NCI-H2107 (cell line): ENCODE measurements at places on chromosomes 5 and 9.

DNA sequence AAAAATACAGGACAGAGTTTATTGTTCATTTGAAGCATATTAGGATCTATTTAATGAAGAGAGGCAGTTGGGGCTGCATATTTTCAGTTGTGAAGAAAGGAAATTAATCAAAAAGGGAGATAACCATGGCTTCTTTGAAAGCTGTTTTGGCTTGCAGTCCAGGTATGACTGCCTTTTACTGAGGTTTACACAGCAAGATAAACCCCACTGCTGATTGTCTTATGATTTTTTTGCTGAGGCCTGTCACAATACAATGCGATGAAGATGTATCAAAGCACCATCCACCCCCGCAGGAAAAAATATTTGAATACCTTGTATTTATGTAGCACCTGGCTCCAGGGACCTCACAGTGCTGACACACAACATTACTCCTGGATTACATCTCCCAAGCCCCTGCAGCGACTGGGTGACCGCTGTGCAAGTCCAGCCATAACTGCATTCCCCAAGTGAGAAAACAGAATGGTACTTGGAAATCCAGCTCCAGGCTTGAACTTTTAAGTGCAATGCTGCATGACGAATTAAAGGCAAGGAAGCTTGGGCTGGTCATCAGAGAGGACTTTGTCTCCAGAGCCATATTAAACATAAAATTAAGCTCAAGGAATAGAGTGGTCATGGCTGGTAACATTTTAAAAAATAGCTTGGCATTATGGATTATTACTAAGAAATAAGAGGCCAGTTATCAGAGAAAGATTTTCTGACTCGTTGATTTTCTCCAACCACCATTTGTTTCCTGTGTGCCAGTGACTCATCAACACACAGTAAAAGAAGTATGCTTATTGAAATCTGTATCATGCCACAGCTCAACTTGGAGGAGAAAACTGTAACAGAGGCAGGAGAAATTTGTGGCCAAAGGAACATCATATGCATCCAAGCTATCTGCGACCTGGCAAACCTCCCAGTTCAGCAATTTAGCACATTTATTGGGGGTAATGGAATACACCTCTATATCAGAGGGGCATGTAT, 374.2 kb downstream of the MAN2A1 start:
- no peak for DNase-seq

DNA sequence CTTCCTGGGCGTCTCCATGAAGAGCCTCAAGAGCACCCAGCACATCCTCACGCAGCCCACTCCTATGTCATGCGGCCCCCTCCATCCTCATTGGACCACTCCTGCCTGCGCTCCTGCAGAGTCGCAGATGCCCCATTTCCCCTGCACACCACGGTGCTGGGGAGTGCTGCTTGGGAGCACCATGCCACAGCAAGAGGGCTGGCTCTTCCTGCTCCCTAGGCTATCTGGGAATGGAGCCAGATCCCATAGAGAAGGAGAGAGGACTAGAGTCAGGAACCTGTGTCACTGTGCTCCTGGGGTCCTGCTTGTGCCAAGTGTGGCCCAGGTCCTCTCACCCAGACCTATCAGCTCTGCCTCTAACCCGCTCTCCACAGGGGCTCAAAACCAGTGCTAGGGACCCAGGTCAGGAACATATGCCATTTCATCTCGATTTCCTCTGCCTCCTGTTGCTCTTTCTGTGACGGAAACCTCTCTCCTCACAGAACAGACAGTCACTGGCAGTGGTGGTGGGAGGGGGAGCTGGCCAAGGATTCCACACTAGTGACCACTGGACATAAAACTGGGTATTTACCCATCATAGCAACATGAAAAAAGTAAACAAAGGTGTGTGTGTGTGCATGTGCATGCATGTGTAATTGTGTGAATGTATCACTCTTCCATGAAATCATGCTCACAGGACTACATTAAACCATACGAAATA, 178.4 kb downstream of the TTLL11 start:
- DNase-seq: no peak

DNA sequence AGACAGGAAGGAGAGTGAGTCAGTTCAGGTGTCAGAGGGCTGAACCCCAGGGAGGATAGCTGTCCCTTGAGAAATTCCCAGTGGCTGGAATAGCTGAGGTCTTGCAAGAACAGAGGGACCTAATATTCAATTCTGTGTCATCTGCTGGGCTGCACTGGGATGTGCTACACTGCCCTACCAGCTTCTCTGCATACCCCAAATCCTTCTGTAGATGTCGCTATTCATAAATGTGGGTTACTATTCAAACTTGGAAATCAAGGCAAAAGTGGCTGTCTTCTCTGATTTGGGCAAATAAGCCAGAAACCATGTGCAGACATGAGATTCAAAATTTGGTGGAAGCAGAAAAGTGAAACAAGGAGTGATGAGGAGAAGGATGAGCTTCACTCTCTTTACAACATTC, 16.3 kb downstream of the TNFSF8 start:
- DNase-seq: no peak

DNA sequence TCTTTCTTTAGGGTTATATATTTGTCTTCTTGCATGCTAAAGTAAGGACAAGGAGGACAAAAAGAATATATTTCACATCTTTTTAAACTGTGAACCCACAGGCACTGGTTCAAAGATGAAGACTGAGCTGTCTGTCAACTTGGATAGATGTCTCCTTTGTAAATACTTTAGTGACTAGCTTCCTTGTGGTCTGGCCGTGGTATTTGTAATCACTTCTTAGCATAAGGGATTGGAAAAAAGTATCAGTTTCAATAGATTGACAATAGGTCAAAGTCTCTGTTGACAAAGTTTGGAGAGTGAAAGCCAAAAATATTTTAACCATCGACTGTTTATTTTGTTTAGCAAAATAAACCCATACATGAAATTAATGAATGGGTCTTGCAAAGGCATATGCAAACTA, 91.4 kb downstream of the TMEM167A start:
- DNase-seq: no peak

DNA sequence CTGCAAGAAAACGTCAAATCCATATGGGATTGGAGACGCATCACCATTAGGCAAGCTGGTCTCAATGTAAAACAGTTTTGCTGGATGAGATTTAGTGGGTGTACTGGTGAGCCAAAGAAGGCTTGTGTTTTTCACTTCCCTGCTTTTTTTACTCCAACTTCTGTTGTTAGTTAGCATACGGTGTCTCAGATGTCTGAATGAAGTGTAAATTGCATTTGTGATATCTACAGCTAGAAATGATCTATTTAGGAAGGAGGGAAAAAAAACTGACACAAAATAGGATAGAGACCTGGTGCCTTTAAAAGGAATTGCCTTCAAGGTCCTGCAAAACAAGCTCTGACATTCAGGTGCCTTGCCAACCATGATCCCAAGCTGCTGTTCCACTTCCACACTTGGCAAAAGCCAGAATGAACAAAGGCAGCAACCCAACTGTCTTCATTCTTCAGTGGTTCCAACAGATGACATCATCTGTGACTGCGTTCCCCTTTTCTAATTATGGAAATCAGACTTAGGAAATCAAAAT, 104.2 kb upstream of the RAI14 start:
- no peak for DNase-seq

GRCh38 chr5:124952079-124952478, 205.6 kb upstream of the ZNF608 start:
- no peak for DNase-seq

- no peak for DNase-seq
These were observed 19.0 kb downstream of the SPDL1 start for GRCh38 chr5:169602535-169602934.

GRCh38 chr5:160473681-160474080, 52.0 kb downstream of the PTTG1 start:
- DNase-seq: no peak

DNA sequence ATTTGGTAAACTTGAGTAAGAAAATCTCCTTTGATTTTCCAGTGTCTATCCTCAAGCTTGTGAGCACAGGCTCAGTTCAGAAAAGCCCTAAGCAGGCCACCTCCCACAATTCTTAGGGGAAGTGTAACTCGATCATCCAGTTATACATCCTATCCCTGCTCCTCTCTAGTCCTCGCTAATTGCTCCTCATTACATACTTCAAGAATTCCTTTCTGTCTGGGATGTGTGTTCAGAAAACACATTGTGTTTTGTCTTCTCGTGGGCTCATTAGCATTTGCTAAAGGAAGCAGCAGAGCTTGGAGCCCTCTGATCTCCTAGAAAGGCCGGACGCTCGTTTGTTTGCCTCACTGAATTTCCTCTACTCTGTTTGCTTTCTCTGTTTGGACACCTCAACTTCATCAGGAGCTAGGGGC, 268.2 kb upstream of the RFX3 start:
- DNase-seq: peak; percentile 23

DNA sequence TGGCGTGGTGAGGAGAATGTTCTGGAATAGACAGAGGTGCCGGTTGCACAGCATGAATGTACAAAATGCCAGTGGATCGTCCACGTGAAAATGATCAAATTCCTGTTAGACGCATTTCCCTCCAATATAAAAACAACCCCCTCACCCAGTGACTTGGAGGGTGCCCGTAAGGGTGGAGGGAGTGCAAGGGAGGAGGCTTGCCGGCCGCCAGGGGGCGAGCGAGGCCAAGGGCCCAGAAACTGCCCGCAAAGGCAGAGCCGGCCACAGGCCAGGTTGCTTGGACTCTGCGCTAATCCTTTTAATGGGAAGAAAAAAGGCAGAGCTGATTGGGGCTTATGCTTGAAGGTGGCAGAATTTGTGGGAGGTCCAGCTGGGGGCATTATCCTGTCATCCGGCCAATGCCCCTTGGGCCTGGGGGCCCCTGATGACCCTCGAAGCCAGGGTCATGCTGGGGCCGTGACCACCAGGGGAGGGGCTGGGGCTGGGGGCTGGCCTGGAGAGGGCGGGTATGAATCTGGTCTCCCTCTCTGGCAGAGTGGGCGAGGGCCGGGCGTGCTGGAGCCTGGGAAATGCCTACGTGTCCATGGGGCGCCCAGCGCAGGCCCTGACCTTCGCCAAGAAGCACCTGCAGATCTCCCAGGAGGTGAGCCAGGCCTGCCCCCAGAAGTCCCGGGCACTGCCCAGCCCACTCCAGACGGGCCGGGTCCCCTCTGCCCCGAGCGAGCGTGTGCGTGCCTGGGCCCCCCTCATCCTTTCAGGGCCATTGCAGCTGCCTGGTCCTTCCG, 12.0 kb downstream of the GPSM1 start:
- DNase-seq: no peak

DNA sequence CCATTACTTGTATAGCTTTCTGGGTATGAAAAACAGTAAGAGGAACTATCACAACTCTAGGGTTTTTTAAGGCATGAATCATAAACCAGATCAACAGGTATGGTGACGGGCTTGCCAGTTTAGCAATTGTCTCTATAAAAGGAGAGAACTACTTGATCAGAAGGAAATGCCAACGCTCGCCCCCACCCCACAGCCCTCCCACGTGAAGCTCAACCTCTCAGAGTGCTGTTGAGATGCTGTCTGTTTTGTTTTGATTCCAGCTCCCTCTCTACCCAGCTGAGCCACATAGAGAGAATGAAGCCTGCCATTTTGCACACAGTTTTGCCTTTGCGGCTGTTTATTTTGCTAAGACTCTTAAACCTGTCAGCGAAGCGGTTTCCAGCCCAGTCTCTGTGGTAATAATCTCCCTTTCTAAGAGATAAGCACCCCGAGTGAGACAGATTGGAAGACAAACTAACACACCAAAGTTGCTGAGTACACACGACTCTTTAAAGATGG, 257.9 kb upstream of the ANKRD55 start:
- no peak for DNase-seq

- no peak for DNase-seq
These were observed 146.6 kb downstream of the CTNND2 start for GRCh38 chr5:11757661-11758060.

DNA sequence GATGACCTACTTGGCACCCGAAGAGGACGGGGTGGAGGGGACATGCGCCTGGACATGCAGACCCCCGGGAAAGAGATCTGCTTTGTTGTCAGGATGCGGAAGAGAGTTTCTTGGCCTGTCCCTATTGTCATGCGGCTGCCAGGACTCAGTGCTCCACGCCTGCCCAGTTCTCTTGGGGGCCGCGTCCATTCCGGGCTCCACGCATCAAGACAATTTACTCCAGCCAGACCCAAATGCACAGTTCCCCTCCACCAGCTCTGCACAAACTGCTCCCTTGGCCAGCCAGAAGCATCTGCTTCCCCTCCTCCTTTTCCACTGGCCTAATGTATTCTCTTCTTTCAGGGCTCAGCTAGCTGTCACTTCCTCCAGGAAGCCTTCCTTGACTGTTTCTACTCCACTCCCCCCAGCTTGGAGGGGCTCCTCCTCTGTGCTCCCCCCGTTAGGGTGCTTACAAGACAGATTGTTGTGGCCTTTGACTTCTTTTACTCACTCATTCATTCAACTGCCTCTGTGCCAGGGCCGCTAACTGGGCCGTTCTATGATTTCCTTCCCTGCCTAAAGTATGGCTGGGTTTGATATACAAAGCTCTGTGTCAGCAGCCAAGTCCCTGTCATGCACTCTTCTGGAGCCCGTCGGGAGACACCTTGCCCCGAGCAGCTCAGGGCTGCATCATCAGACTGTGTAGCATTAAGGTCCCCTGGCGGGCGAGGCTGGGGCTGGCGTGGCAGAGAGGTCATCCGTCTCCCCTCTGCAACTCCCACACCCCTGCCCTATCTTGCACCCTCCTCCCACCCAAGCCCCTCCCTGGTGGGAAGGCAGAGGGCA, 6.6 kb downstream of the FIBCD1 start:
- DNase-seq: no peak
